Gastroesophageal sphincter (tissue), 4 donors: ENCODE measurements at places on chromosomes 12 and 14. TPM values are rescaled to one million over a fixed set of nuclear protein-coding genes. Genes with fewer than 3 reads are reported as not detected.

- no peak for ATAC-seq
These were observed 3.3 kb downstream of the FGD6 start for GRCh38 chr12:95213928-95214327.

DNA sequence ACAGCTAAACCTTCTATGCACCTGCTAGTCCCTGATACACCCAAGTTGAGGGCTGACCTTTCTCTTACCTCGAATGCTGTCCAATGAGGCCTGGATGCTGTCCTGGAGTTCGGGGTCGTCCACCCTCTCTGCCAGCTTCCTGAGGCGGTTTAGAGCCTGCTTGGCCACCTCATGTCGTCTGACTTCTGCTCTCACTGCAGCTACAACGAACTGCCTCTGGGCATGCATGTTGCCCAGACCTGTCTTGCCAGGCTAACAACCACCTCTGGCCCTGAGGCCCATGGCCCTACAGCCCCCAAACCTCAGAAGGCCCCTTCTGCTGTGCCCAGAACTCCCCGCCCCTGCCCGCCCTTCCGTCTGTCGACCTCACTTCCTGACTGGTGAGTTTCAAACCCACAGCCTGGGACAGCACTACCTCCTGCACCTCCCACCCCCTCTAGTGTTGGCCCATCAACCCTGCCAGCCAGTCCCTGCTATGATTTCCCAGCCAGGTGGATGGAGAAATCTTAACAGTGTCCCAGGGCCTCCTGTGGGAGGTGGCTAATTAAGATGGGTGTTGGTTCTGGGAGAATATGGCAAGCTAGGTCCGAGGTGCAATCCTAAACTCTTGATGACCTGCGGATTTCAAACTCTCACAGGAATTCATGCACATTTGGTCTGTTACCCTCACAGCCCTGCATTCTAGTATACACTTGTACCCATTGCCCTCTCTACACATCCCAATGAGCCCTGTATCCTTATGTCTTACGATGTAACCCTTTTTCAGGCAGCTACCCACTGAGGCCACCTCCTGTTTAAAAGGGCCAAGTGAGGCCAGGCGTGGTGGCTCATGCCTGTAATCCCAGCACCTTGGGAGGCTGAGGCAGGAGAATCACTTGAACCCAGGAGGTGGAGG, 2.7 kb upstream of the TSPAN31 start:
- ATAC-seq = no peak

GRCh38 chr14:34912182-34912581, 37.0 kb upstream of the BAZ1A start:
- ATAC-seq = no peak

DNA sequence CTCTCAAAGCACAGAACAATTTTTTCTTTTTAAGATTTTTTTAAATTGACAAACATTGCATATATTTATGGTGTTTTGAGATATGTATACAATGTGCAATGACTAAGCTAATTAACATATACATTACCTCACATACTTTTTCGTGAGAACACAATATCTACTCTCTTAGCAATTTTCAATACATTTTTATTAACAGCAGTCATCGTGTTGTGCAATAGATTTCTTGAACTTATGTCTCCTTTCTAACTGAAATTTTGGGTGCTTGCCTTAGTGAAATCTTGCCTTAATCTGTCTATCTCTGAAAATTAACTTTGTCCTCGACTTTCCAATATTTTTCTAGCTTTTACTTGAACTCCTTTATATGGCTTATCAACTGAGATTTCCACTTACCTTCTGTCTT, 6.8 kb downstream of the OR10A7 start:
- ATAC-seq = no peak

Gene HOXC12
- not detected for total RNA-seq
